ENCODE measurements at places on chromosomes 3 and 15.

DNA sequence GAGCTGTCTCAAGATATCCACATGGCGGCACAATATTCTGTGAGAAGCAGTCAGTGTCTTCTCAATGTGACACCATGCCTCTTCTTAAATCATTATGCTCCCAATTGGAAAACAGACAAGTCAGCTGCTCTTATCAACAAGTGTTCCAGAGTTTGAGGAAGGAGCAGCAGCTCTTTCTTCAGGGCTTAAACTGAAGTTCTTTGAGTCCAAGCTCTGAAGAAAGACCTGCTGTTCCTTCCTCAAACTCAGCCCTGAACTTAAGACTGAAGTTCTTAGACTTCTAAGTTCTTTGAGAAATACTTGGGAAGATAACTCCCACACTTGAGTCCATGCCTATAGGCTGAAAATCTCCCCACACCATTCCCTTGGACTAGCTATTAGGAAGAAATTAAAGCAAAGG is 43.4 kb downstream of the NPTN start:
- no peak for DNase-seq

DNA sequence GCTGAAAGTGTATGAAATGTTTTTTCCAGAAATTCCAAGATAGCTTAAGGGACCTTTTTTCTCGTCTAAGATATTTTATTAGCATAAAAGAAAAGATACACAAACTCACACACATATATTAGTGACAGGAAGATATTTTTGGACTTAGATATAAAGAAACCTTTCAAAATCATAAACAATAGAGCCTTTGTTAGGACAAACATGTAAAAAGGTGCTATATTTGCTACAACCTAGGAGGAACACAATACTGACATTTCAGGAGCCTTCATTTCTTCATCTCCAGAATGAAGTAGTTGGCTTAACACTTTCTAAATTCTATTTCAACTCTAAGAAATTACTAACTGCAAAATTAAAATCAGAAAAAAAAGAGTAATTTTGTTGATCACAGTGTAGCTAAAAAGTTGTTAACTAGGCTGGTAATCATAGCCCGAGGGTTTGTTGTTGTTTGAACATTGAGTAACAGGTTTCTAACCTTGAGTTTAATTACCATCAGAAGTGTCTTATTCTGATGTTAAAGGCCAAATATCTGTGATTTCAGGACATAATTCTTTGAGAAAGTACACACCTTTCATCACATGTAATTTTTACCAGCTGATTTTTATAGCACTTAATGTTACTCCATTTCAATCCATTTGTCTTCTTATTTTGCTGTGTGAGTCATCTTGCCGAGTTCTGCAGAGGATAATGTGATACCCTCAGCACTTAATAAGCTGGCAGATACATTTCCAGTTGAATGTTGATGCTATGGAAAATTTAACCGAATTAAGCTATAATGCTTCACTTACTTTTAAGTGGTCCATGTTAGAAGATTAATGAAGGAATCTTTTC is 97.3 kb downstream of the MBNL1 start:
- no peak for DNase-seq

DNA sequence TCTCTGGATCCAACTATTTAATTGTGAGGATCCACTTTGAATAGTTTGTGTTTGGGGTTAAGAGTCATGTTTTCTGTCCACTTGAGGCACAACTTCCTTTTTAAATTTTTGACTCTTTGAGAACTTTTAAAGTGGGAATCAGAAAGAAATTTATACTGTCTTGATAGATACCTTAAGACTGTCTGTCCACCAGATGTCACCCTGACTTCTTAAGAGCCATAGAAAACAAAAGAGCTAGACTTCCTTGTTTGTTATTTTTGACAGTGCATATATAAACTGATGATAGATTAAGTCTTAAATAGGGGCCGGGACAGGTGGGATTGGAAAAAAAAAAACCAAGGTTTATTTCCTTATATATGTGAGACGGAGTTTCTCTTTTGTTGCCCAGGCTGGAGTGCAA is 52.1 kb upstream of the WDR72 start:
- DNase-seq, result no peak

DNA sequence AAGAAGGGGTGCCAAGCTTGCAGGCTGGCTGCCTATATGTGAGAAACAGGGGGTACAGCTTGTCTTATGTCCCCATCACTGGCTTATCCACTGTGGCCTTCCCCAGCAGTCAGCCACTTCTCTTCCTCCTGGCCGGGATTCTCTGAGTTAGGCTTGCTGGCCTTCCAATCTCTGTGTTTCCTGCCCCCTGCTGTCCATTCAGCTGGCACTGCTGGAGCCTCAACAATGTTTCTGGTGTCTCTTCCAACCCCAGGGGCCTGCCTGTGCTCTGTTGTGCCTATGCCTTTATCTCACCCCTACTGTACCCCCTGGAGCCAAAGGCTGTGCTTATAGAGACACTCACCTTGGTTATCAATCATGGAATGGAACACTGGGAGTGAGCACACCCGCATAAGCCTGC is 36.5 kb downstream of the ANAPC13 start:
- no peak for DNase-seq

GRCh38 chr3:160220038-160220437 is 5.2 kb upstream of the C3orf80 start:
- DNase-seq, result no peak
